ENCODE measurements at places on chromosomes 13 and 19.

DNA sequence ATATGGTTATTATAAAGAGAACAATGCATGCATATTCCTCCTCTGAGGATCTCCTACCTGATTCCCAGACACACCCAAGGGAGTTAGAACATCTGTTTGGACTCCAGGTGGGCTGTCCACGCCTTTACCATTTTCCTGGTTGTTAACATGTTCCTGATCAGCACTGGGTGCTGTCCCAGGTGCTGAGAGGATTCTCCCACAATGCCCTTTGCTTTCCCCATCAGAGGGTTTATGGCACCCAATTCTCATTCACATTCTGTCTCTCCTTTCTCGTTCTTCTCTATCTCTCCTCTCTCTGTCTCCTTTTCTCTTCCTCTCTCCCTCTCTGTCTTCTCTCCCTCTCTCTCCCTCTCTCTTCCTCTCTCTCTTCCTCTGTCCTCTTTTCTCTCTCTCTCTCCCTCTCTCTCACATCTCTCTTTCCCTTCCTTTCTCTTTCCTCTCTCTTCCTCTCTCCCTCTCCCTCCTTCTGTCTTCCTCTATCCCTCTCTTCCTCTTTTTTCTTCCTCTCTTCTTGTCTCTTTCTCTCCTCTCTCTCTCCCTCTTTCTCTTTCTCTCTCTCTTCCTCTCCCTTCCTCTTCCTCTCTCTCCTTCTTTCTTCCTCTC, 3.3 kb upstream of the RDH13 start:
- DNase-seq = no peak

GRCh38 chr19:42199440-42200115, 17.9 kb downstream of the DEDD2 start:
- no peak for DNase-seq

DNA sequence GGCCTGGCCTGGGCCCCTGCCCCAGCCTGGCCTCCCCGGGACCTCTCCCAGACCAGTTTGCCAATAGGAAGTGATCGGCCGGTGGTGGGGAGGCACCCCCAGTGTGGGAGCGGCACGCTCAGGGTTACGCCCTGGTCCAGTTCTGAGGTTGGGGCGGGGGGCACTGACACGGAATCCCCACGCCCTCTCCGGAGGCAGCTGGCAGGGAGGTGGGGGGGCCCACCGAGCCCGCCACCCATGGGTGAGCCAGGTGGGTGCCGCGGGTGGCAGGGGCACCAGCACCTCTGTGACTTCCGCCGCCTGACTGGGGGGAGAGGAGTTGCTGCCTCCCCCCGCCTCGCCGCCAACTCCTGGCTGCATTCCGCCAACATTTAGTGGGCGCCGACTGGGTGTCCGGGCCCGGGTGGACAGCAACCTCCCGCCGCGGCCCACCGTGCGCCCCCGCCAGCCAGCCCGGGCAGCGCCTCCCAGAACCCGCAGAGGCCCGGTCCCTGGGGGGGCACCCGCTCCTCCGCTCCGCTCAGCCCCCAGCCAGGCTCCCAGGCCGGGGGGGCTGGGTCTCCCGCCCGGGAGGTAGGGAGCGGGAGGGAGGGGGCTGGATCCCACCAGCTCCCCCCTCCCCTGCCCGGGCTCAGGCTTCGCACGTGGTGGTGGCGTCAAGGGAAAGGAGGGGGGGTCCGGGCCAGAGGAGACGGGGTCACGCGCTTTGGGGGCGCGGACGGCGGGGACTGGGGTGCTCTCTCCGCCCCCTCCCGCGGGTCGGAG, 2.0 kb downstream of the ZBTB7A start:
- DNase-seq = no peak

DNA sequence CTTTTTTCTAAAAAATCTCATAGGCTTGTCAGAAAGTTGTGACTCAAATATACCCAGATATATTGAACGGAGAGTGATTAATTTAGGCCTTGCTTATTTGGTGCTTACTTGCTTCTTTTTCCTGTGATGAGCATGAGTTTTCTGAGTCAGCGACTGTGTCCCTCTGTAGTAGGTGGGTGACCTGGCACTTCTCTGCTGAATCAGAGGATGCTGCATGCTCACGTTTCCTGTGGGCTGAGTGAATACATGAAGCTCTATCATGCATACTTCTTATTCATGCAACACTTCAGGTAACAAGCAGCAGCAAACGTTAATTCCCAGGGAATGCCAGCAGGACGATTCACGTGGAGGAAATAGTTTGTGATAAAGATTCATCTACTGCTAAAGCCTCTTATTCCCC, 245.0 kb downstream of the KLF5 start:
- no peak for DNase-seq

DNA sequence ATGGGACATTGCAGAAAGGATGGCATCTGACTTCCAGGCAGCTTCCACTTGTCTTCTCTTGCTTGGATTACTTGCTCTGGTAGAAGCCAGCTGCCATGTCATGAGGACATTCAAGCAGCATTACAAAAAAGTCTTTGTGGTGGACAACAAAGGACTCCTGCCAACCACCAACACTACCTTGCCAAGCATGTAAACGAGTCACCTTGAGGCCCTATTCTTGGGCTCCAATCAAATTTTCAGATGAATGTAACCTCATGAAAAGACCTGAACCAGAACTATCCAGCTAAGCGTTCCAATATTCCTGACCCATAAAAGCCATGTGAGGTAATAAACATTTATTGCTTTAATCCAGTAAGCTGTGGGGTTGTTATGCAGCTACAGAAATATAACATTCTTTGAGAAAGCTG, 12.5 kb downstream of the PROSER1 start:
- DNase-seq = no peak

DNA sequence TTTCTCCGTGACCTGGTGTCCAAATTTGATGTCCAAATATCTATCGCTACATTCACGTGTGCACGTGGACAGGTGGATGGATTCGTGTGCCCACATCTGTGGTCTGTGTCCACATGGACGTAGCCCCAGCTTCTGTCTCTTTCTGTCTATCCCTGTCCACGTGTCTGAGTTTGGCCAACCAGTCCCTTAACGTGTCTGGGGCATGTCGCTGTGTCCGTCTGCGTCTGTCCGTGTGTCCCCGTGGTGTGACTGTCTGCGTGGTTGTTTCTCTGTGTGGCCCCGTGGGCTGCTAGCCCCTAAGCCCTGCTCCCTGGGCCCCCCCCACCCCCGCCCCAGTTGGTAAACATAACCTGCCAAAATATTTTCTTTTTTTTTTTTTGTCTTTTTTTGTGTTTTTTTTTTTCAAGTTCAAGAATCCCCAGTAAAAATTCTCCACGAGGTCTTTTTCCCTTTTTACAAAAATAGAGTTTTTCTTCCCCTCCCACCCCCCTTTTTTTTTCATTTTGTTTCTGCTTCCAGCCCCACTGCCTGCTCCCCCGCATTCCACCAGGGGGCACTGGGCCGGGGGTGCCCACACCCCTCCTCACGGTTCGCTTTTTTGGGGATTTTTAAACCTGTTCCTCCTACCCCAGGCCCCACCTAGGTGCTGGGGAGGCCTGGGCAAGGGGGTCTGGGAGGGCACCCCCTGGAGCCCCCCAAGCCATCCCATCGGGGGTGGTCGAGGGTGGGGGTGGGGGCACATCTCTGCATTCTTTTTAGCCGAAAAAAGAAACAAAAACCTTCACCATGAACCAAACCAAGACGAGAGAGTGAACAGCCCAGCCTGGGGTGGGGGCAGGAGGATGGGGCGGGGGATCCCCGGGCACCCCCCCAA, 18.3 kb downstream of the PRKCSH start:
- DNase-seq = no peak

- no peak for DNase-seq
These were observed 420.7 kb downstream of the PCDH9 start for GRCh38 chr13:66809485-66809884.

DNA sequence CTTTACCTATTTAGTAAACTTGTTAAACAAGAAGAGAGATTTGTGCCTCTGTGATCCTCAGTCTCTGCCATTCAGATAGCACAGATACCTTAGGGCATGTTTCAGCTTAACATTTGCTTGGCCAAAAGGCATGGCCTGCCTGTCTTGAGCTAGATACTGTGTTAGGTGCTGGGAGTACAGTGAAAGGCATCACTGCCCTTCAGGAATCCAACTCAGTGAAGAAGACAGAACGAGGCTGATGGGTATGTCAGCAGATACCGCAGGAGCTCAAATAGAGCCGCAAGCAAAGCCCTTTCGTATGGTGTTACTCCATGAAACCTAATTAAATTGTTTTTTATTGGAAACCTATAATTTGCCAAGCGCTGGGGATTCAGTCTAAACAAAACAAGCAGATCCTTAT, 12.9 kb downstream of the ZNF507 start:
- DNase-seq = no peak

- no peak for DNase-seq
These were observed 1017.6 kb downstream of the PCDH9 start for GRCh38 chr13:66212511-66212910.

- no peak for DNase-seq
These were observed 24.5 kb downstream of the IPO5 start for GRCh38 chr13:97977982-97978381.

DNA sequence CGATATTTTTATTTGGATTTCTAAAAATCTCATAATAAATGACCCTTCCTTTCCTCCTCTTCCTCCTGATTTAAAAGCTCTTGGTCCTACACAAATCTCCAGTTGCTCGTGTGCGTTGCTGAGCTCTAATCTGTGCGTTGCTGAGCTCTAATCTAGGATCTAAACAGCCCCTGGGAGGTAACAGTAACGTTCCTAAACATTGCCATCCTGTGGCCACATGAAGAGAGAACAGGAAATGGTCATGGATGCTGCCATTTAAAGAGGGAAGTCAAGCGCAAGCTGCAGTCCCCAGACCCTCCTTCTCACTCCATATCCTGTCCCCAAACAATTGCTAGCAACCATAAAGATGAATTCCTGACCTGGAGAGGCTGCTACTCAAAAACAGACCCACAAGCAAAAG, 170.8 kb downstream of the NUFIP1 start:
- DNase-seq = no peak

- DNase-seq = no peak
These were observed 303.3 kb downstream of the POU4F1 start for GRCh38 chr13:78299832-78300623.

GRCh38 chr19:48806518-48806817, 4.4 kb downstream of the BCAT2 start:
- DNase-seq = no peak

GRCh38 chr19:615619-616018, 17.7 kb downstream of the POLRMT start:
- DNase-seq = no peak

- DNase-seq = no peak
These were observed 800.4 kb downstream of the DIAPH3 start for GRCh38 chr13:59363313-59363712.

- DNase-seq = no peak
These were observed 8.7 kb downstream of the SYNGR4 start for GRCh38 chr19:48372904-48373303.

DNA sequence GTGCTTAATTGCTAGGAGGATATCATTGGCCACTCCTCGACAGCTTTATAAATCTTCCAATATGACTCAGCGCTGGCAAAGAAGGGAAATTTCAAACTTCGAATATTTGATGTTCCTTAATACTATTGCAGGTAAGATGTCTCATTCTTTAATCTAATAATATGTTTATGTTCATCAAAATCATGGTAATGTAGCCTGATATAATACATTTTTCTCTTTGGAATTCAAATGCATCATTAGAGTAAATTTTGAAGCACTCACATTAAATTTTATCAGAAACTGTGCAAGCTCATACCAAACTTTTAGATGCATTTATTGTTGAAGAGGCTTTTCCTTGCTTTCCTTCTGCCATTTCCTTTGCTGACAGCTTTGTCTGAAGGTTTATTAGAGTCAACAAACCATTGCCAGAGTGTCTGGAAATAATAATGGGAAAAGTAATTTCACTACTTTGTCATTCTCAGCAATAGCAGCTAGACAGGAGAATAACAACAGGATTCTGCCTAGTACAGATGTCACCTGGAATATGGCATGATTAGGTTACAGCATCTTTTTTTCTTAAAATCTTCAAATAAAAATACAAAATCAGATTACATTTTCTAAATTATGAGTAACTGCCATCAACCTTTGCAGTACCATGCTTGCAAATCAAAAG, 78.6 kb upstream of the MAB21L1 start:
- no peak for DNase-seq

- no peak for DNase-seq
These were observed 850 bp downstream of the KLF5 start for GRCh38 chr13:73059460-73060250.

GRCh38 chr19:38665950-38666662, 18.7 kb downstream of the ACTN4 start:
- DNase-seq = no peak

- peak; percentile 51 for DNase-seq
These were observed at the start of gene ZNF677 for GRCh38 chr19:53254411-53255341. Gene ZNF677, minus strand, starts transcription at chr19:53254873. Its CDS starts 3,323 bp downstream, at chr19:53251550.

DNA sequence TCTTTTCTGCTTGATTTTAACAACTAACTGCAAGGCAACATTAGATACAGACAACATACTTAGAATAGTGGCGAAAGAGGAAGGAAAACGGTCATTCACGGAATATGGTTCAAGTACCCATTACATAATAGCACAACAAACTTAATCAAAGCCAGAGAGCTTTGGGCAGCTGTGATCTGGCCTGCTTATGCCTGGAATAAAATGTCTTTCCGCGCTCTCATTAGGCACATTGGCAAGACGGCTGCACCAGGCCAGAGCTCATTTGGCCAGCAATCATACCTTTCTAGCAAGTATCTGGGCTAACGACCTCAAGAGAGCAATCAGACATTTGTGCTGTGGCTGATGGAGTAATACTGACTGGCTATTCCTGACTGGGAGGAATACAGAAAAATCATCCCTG, 112.8 kb downstream of the NALCN start:
- DNase-seq = no peak

GRCh38 chr13:73056565-73056962, 2.2 kb upstream of the KLF5 start:
- no peak for DNase-seq

GRCh38 chr19:19597809-19598306, 20.6 kb downstream of the PBX4 start:
- no peak for DNase-seq

- DNase-seq = no peak
These were observed 334.2 kb downstream of the KLF12 start for GRCh38 chr13:73800011-73800410.

GRCh38 chr13:80048802-80049201, 292.1 kb downstream of the SPRY2 start:
- DNase-seq = peak; percentile 43

DNA sequence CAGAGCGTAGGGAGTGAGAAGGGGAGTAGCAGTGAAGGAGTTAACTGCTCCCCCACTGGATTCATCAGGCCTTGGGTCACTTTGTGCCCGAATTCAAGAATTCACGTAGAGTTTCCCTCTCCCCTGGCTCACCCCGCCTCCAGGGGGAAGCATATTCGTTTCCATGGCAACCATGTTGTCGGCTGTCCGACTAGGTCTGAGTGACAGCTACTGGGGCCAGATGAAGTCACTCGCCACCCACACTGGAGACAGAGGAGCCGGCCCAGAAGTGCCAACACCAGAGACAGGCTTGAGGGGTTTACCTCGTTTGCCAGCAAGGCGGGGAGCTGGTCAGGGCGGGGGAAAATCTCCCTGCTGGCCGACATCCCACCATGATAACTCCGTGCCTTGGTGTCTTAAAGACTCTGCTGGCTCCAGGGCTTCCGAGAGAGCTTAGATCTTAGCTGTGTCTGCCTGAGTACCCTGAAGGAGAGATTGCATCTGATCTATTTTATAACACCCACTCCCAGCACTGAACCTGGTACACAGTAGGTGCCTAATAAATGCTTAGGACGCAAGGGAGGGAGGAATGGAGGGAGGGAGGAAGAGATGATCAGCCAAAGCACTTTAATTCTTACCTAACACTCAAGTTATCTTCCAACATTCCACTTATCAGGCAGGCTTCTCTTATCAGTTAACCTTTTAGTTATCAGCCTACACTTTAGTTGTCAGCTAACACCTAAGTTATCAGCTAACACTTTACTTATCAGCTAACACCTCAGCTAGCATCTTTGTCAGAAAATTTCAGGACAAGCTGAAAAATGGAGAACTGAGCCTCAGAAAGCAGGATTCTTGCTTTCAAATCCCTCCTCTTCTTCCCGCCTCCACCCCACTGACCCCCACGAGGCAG, 57.2 kb upstream of the ZNRF4 start:
- DNase-seq = no peak

Measured in GOT3 (cell line).